ENCODE measurements at places on chromosomes 7 and 10.

- DNase-seq, result no peak
Observed at GRCh38 chr7:146548816-146549215, 432.2 kb downstream of the CNTNAP2 start.

GRCh38 chr7:90173127-90173844, 19.0 kb downstream of the STEAP1 start:
- DNase-seq, result no peak

DNA sequence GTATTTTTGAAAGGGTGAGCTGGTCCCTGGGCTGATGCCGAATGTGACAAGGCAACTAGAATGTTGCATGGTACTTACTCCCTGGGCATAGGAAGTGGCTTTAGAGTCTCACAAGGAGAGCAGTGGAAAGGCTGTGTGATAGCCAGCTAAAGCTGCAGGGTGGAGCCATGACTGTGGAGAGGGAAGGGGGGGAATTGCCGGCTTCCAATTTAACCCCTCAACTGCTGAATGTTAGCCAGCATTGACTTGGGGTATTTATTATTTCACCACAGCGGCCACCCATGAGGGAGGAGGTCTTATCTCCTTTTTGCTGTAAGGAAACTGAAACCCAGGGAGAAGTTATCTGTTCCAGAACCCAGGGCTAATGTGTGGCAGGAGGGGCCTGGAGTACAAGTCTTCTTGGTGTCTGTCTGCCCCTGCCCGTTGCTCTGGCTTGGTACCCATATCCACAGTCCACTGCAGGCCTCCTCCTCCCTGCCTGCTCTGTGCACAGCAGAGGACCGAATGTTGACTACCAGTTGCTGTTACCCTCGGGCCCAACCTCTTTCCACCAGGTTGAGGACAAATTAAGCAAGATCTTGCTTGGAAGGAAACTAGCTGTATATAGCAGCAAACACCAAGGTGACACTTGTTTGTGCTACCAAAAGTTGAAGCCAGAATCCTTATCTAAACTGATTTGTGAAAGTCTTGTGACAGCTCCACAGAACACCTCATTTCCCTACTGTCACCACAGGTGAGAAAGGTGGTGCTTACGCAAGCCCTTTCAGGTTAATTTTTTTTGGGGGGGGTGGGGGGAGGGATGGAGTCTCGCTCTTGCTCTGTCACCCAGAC, 37.6 kb downstream of the WBP1L start:
- DNase-seq, result no peak

GRCh38 chr10:114252883-114253282, 13.8 kb downstream of the VWA2 start:
- DNase-seq, result no peak

DNA sequence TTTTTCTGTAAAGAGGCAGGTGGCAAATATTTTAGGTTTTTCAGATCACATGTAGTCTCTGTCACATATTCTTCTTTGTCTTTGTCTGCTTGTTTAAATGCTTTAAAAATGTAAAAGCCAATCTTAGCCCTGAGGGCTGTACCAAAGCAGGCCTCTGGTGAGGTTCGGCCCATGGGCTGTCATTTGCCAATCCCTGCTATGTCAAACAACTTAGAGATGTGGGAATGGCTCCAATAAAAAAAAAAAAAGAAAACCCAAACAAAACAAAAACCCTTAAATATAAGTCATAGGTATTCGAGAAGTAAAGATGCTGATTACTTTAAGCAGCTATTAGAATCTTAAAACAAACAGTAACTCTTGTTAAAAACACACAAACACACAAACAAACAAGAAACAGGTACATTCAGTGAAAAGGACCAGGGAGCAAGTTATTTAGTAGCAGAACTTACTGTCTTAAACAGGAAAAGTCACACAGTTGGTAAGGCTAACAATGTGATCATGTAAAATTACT, 61.4 kb upstream of the NAMPT start:
- no peak for DNase-seq

DNA sequence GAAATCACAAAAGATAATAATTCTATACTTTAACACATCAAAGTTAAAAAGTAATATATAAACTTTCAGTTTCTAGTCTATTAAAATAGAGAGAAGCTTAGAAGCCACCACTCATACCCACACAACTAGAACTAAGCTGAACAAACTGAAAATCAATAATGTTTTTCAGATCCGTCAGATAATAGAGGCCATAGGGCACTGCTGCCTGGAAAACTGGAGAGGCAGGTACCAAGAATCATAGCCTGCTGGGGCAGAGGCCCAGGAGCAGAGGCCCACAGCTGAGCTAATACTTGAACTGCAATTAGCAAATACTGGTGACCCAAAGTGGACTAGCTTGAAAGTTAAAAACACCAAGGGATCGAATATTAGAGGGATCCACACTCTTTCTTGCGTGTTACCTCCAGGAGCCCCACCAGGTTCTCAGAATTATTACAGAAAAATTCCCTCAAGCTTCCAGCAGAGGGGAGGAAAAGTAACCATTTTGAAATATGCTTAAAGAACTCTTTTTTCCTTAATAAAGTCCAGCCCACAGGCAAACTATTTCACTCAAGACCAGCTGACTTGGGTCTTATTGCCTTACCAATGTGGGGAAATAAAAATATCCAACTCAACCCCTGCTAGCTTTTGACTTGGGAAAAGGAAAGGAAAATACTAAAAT, 774.1 kb upstream of the IGFBP3 start:
- DNase-seq, result no peak

- no peak for DNase-seq
Observed at GRCh38 chr7:129777993-129778769, 166.7 kb downstream of the NRF1 start.

Measured in epithelial cell of esophagus (primary cell).